ENCODE measurements at places on chromosomes 16 and 17.

DNA sequence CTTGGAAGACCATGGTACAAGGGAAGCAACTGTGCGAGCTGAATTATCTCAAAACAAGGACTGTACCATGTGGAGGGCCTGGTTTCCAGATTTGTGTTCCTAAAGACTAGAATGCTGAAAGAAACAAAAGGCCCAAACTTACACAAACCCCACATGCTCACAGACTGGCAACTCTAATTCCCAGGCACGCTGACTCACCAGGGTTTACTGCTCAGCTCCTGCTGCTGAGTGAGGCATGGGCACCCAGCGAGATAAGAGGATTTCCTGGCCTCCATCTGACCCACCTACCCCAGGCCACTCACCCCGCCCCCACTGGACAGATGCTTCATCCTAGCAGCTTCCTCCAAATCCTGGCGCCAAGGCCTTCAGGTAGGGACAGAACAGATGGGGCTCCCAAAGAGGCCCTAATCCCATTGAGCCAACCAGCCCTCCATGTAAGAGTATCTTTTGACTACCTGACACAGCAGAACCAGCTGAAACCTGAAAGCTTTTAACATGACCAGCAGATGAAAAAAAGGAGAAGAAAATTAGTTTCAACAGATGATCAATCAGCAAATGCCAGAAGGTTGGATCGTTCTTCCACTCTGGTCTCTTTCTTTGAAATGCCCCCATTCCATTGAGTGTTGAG is 33.9 kb downstream of the DCUN1D3 start:
- DNase-seq: no peak

GRCh38 chr16:4330277-4330874 is 14.5 kb downstream of the GLIS2 start:
- DNase-seq: peak; percentile 59

GRCh38 chr16:4826980-4827379 is 20.1 kb downstream of the GLYR1 start:
- no peak for DNase-seq

DNA sequence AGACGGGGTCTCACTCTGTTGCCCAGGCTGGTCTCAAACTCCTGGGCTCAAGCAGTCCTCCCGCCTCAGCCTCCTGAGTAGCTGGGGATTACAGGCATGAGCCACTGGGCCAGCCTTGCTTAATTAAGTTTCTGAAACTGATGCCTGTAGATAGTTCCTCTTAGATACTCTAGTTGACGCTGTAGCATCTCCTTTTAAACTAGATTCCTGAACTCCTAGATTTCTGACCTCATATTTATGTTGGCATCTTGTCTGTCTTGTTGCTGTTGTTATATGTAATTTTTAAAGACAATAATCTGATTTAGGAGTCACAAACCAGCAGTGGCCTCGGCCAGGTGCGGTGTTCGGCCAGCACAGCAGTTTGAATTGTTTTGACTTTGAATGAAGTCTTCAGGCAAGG is 37.5 kb downstream of the DHRS7B start:
- no peak for DNase-seq

DNA sequence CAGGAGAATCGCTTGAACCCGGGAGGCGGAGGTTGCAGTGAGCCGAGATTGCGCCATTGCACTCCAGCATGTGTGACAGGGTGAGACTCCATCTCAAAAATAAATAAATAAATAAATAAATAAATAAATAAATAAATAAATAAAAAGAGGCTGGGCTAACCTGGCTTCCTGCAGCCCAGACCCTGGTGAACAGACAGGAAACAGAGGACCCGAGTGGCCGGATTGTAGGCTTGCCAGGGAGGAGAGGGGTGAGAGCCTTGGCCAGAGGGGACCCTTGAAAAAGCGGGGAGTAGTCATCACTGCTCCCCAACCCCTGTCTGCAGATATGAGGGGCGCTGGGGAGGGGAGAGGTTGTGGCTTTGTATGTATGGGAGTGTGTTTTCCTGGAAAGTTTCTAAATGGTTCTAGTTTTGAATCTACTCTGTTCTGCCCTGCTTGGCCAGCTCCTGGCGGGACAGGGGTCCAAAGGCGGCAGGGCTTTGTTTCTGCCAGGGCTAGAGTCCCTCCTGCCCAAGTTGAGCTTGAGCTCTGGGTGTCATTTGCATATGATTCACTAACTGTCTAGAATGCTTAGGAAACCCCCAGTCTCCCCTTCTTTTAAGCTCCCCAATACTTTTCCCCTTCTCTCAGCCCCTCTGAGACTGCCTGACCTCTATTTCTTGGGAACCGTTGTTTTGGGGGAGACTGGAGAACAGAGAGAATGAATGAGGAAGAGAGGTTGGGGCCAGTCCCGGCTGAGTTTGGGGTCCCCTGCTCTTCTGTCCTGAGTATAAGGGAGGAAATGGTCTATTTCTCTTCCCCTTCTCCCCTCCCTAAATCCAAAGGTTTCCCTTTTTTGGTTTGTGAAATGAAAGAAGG is 16.4 kb downstream of the RARA start:
- DNase-seq: no peak

Measured in stimulated activated CD4-positive, alpha-beta T cell treated with anti-CD3 and anti-CD28 coated beads, TNF-alpha, amount 100 ng/mL, for 4 hours (primary cell).